ENCODE measurements at places on chromosomes 2 and 18.
A peak's percentile ranks its signal among the peaks of the same experiment; 100 is the strongest.

DNA sequence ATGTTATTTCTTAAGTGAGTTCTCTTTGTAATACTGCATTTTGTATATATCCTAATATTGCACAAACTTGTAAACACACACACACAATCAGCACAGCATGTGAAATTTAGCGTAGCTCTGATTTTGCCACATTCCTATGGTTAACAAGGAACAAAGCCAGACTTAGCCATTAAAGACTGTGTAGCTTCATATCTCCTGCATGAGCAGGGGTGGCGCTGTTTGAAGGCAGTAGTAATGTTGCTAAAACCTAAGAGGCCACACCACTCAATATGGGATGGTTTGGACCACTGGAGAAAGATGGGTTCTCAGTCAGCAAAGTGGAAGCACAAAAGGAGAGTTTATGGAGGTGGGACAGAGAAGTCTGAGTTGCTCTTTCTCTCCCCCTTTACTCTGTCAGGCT lies 61.1 kb upstream of the RND3 start:
- DNase-seq, result peak; percentile 77

DNA sequence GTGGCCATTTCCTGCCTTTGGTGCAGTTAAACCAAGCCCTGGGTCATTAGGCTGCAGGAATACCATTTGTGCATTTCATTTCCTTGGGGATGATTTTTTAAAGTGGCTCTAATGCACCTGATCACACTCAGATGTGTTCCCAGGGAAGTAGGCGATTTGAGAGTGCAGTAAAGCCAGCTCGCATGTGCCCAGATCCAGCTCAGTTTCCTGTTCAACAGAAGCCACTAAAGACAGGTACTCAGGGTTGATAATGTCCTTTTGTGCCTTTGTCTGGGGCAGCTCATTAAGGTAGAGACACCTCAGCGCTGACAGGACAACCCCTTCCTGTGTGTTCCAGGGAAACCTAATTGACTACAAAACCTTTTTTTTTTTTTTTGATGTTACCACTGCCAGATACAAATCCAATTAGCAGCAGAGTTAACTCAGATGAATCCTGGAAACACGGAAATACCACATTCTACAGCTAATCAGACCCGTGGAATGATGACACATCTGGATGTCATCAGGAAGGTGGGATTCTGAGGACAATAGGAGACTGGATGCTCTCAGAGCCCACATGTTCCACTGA lies 15.2 kb upstream of the CHRNA1 start:
- DNase-seq, result no peak

- DNase-seq, result no peak
Measured at GRCh38 chr2:28415010-28415409, 22.4 kb downstream of the FOSL2 start.

- DNase-seq, result no peak
Measured at GRCh38 chr2:61710711-61711110, 143.1 kb downstream of the FAM161A start.

- DNase-seq, result peak; percentile 67
Measured at GRCh38 chr2:16320716-16321115, 344.9 kb downstream of the CYRIA start.

GRCh38 chr2:231554327-231554726 lies 24.1 kb upstream of the NMUR1 start:
- DNase-seq, result no peak

- no peak for DNase-seq
Measured at GRCh38 chr2:106956416-106956815, 70.4 kb upstream of the ST6GAL2 start.

DNA sequence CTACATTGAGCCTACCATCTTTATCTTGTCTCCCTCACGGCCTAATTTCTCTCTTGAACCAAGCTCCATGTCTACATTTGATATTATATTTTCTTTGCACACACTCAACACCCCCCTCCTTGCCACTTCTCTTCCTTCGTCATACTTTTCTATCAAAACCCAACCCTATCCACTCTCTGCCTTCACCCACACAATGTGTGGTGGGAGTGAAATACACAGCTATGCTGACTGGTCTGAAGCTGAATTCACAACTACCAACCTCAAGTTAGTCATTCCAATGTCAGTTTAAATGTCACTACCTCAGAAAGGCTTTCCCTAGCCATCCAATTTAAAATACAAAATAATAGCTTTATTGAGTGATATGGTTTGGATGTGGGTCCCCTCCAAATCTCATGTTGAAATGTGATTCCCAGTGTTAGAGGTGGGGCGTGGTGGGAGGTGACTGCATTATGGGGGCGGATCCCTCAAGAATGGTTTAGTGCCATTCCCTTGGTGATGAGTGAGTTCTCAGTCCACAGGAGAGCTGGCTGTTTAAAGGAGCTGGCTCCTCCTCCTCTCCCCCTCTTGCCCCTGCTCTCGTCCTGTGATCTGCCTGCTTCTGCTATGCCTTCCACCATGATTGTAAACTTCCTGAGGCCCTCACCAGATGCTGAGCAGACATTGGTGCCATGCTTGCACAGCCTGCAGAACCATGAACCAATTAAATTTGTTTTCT lies 112.1 kb downstream of the DTNB start:
- DNase-seq, result no peak

GRCh38 chr2:205276116-205276777 lies 406.1 kb upstream of the NRP2 start:
- peak; percentile 83 for DNase-seq

- DNase-seq, result peak; percentile 24
Measured at GRCh38 chr2:127527001-127527804, 914 bp upstream of the IWS1 start.

DNA sequence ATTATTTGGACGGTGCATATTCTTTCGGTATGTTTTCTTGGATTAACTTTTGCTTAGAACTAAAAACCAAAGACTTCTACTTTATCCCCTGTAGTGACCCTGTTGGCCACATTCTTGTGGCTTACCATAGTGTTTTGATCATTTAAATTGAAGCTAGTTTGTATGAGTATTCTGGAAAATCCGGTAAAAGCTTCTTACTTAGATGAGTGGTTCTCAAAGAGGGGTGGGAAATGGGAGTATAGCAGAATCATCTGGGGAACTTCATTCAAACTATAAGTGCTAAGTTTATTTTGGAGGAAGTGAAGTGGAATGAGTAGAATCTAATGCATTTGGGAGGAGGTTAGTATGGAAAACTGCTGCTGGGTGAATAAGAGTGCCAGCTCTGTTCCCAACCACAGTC lies 3.8 kb downstream of the PPP1CB start:
- no peak for DNase-seq

DNA sequence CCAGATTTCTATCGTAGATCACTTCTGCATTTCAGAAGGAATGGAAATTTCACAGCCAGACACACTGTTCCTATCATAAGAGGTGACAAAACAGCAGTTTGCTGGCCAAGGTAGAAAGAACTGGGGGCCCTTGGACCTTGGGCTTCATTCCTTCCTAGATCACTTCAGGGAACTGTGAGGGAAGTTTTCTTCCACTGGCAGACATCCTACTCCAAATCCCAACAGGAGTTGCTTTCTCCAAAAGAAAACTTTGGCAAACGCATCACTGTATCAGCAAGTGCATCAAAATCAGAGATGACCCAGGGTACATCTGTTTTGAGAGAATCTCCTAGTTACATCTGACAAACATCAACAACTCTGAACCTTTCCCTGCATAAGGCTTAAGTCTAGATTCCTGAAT lies 348.4 kb upstream of the KLHL29 start:
- no peak for DNase-seq

- DNase-seq, result no peak
Measured at GRCh38 chr2:168208652-168209051, 38.7 kb downstream of the STK39 start.

- DNase-seq, result no peak
Measured at GRCh38 chr2:65397122-65397521, 35.3 kb downstream of the SPRED2 start.

DNA sequence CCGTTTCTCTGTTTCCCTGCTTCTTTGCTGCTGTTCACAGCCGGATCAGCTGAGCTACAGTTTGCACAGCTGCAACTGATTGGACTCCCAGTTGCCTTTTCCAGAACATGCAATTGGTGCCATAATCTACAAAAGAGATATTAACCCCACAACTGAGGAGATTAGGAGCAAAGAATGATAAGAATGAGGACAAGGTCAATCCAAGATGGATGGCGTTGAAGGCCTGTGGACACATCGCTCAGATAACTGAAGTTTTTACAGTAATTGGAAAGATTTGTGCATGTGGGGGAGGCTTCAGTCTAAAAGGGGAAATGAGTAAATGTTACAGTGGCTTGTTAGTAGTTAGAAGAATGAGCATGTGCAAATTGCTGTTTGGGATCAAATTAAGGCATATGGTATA lies 263.2 kb downstream of the TGIF1 start:
- DNase-seq, result no peak

All from GM23338 (cell line).